ENCODE measurements at places on chromosomes 16 and 17.

DNA sequence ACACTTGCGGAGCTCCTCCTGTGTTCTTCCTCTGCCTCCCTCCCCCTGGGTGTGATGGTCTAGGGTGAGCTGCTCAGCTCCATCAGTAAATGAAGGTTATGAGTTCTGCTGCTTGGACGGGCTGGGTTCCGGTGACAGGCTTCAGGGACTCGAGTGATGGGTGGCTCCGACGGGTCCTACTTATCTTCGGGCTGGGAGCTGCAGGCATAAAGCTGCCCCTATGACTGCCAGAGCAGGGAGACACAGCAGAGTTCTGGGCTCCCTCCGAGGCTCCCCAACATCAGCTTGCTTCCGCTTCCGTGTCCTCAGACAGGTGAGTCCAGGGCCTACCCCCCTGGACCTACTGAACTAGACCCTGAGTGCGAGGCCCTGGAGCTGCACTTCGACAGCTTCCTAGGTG, 11.3 kb upstream of the MLKL start:
- DNase-seq = no peak

DNA sequence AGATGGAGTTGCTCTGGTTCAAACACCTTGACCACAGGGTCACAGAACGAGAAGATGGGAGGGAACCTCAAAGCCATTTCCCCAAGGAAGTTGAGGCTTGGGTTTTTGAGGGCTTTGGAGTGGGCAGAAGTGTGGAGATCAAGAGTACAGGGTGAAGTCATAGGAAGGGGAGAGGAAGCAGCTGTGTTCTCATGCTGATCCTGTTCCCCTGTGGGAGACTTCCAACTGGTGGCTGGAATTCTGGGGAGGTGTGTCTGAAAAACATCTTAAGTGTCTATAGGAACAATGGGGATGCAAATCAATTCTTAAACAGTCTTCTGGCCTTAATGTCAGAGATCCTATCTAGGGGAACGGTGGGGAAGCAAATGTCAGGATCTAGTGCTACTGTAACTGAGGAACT, 38.8 kb upstream of the HSBP1 start:
- DNase-seq = no peak

DNA sequence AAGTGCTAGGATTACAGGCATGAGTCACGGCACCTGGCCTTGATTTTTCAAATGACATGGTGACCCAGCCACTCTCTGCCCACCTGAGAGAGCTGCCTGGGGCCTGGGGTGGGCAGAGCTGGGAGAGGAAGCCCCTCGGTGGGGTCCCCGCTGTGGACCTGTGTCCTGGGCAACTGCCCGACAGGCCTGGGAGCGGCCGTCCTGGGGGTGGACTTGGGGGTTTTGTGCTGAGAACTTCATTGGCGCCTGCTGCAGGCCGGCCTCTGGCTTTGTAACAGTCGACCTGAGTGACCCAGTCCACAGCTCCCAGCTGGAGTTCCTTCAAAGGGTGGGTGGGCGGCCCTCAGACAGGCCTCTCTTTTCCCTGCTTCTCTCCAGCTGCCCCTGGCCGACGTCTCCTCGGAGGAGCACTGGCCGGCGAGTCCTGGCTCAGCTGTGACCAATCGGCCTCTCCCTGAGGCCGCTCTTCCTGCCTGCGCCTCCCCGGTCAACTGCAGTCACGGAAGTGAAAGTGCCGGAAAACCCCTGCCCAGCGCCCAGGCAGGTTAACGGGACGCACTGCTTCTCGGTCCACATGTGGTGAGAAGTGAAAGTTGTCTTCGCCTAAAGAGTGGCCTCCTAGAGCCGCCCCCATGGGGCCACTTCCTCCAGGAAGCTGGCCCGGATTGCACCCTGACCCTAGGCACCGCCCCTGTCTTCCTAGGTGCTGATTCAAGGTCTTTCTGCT, 5.5 kb downstream of the CBFA2T3 start:
- no peak for DNase-seq

GRCh38 chr17:76121932-76122430, 18.4 kb upstream of the EXOC7 start:
- no peak for DNase-seq

DNA sequence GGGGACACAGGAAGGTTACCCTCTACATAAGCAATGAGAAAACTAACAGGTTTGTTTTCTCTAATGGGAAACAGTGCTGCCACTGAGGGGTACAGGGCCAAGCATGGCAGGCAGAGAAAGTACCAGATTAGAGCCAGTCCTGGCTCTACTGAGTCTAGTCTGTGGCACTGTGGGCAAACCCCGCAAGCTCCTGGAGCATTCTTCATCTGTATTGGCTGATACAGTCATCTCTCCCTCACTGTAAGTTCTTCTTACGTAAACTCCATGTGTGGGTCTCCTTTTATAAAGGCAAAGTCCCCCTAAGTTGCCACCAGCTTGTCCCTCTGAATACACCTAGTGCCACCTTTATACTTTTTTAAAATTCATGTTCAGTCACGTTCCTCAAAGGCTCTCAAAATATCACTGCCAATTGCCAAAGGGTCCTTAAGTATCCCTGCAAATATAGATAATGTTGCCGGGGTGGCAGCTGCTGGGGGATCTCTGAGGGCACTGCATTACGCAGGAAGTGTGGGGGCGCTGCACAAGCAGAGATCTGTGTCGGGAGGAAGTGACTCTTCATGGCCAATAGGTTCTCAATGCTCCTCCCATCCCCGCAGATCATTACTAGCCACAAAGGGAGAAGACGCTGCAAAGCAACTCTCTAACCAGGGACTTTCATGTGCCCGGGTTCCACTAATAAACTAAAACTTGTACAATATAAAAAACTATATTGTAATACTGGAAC, 18.8 kb downstream of the XPO6 start:
- no peak for DNase-seq

DNA sequence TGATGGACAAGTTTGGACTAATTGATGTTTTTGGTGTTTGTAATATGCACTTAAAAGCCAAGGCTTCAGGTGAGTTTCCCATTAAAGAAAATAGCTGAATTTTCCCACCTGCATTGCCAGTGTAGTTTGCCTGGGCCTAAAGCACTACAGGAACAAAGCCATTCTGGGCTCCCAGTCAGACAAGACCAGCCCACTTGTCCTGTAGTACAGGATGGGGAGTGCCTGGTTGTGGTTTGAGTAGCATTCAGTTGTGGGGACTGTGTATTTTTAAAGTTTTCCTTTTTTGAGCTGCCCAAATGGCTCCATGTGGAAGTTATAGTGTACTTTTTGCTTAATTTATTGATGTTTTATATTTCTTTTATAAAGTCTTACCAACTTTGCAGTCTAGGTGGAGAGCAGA, 91.7 kb downstream of the TANGO6 start:
- DNase-seq = no peak

- no peak for DNase-seq
Observed at GRCh38 chr16:86229866-86230656, 280.3 kb upstream of the FOXF1 start.

- DNase-seq = peak; percentile 93
Observed at GRCh38 chr17:50062293-50063243, 6.7 kb downstream of the ITGA3 start.

DNA sequence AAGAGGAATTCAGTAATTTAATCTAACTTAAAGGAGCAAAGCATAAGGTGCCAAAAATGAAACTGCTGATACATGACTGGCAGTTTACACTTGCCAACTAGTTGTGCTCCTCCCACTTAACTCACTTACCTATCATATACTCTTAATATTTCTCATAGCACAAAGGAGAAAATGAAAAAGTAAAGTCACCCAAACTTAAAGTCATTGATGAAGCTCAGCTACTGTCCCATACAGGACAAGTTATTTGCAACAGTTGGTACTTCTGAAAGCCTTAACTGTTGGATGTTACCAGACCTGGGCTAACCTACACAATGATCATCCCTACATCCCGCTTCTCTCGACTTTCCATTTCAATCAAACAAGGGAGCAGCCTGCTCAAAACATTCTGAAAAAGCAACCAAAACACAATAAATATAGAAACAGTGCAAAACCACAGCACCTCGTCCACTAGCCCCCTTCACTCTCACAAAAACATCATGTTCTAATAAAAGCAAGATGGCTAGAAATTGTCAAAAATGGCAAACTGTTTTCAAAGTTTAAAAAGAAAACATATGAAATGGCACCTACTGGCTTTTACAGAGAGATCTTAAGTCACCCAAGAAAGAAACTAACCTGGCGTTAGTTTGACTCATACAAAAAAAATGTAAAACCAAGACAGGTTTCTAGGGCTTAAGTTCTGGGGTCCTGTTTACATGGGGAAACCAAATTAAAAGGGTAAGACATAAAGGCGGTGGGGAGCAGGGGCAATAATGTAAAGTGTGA, 868 bp downstream of the MED13 start:
- peak; percentile 36 for DNase-seq

Measured in LoVo (cell line).